ENCODE measurements at places on chromosomes 13 and 19.

- no peak for DNase-seq
Observed at GRCh38 chr19:46739290-46739771, 6.5 kb upstream of the FKRP start.

DNA sequence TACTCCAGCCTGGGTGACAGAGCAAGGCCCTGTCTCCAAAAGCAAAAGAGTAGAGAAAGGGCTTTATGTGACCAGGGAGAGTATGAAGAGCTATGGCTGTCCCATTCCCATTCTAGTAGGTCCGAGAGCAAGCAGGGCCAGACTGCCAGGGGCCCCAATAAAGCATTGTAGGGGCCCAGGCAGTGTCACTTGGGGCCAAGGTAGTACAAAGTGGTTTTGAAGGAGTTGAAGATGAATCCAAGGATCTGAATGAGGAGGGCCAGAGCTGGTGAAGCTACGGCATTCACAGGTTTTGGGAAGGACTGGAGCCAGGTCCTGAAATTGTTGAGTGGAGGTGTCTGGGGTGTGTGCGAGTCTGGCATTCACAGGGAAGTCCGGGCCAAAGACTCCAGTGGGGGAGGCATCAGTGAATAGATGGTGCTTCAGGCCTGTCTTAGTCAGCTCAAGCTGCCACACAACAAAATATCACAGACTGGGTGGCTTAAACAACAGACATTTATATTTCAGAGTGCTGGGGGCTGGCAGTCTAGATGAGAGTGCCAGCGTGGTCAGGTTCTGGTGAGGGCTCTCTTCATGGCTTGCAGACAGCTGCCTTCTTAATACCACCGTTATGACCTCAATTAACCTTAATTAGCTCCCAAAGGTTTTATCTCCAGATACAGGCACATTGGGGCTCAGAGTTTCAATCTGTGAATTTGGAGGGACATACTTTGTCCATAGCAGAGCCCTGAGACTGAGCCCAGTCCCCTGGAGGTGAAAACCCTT is 9.9 kb downstream of the NACC1 start:
- DNase-seq, result no peak

DNA sequence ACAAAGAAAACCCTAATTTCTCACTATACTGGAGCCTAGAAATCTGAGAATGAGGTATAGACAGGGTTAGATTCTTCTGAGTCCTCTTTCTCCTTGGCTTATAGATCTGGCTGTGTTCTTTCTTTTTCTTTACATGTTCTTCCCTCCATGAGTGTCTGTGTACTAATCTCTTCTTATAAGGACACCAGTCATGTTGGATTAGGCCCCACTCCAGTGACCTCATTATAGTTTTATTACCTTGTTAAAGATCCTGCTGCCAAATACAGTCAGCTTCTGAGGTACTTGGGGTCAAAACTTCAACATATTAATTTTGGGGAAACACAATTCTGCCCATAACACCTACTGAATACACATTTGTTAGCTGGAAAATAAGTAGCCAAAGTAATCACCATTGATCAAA is 302.6 kb downstream of the PCDH9 start:
- no peak for DNase-seq

- DNase-seq, result no peak
Observed at GRCh38 chr19:27974082-27974513, 1238.9 kb downstream of the UQCRFS1 start.

- no peak for DNase-seq
Observed at GRCh38 chr19:35429698-35430408, 18.2 kb upstream of the FFAR2 start.

Data from COR-L47 (cell line).